ENCODE measurements at places on chromosomes 11 and 22.
A peak's percentile ranks its signal among the peaks of the same experiment; 100 is the strongest.

GRCh38 chr11:76625472-76626186 is 44.9 kb downstream of the LRRC32 start:
- no peak for DNase-seq

DNA sequence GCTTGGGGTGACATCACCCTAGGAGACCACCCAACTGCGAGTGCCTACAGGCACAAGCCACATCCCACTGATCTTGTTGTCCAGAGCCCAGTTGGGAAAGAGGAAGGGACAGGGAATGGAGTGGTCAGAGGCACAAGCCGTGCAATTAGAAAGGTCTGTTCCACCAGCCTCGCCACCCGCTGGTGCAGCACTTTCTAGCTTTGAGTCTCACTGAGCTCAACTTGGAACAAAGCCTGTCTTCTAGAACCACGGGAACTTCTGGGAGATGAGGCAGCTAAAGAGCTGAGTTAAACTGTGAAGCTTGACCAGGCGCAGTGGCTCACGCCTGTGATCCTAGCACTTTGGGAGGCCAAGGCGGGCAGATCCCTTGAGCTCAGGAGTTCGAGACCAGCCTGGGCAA is 29.3 kb downstream of the TPBGL start:
- no peak for DNase-seq

DNA sequence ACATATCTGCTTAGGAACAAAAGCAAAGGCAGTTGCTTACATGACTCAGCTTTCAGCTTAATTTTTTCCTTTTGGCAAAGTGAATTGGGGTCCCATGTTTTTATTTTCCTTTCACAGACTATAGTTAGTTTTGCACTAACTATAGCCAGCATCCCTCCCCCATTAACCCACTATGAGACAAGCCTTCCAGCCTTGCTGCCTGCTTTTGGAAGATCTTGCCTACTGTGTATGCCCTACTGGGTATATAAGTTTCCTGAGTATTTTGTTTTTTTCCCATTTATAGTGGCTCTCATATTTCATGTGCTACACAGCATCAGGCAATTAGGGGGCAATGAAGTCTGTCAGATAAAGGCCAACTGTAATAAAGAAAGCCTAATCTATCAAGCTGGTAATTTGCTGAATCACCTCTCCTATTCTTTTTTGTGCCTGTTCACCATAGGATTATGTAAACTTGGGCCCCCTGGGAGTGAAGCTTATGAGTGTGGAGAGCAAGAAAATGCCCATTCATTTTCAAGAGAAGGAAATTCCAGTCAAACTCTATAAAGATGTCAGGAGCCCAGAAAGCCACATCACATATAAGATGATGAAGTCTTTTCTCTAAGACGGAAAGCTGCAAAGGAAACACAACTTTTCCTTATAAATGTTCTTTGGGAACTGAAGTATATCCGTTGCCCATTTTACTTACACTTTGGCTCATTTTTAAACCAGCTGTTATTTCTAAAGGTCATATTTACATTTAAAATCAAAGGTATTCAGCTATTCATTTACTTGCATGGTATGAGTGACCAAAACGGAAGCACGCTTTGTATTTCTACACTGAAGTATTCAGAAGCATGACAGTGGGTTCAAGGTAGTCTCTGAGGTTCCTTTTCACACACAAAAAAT is 64.0 kb downstream of the CCDC83 start:
- DNase-seq, result peak; percentile 51

DNA sequence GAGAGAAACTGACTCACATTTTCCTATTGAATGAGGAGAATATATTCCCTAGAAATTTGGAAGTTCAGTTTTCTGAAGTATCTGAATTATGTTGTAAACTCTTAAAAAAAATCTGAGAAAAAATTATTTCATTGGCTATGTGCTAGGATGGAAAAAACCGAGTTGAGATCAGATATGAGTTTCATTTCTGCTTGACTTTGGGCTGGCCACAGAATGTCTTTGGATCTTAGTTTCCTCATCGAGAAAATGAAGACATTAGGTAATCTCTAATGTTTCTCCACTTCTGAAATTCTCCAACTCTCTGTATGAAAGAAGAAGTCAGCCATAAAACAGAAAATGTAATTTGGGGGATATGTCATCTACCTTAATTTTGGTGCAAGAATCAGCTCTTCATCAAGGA is 28.8 kb downstream of the SLN start:
- no peak for DNase-seq

DNA sequence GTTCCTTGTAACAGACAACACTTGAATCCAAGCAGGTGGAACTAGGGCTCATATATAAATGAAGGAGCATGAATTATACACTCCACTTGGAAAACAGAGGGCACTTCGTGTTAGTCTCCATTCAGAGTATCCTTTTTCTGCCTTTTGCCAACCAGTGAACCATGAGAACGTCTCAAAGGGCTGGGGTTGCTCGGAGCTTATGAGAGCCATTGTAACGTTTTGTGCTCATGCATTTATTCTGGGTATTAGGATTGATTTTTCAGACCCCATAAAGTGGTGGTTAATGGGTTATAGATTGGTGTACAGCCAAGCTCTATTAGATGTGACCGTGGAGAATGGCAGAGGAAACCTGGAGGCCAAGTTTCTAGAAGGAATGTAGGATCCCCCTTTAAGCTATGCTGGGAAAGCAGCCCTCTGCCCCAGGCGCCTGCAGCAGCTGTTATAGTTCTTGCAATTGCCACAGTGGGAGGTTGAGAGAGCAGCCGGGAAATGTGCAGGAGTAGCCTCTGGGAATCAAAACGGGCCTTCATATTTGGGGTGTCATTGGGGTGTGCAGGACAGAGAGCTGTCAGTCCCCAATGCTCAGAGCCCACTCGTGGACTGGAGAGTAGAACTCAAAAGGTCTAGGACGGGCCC is 54.6 kb upstream of the ASPHD2 start:
- no peak for DNase-seq

GRCh38 chr11:134438542-134439537 is 26.8 kb upstream of the B3GAT1 start:
- no peak for DNase-seq

DNA sequence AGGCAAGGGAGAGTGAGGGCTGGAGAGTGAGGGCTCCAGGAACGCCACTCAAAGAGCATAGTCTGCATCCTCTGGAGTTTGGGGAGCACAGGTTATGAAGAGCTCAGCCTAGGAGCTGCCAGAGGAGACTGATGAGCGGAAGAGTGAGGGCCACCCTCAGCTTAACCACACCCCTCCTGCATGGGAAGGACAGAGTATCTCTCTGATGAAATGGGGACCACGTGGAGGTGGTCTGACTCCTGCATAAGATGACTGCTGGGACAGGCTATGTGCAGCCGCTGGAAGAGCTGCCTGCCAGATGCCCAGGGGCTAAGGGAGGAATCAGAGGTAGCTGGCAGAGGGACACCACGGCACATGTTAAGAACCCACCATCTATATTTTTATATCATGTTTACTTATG is 162.9 kb upstream of the POU2AF2 start:
- no peak for DNase-seq

DNA sequence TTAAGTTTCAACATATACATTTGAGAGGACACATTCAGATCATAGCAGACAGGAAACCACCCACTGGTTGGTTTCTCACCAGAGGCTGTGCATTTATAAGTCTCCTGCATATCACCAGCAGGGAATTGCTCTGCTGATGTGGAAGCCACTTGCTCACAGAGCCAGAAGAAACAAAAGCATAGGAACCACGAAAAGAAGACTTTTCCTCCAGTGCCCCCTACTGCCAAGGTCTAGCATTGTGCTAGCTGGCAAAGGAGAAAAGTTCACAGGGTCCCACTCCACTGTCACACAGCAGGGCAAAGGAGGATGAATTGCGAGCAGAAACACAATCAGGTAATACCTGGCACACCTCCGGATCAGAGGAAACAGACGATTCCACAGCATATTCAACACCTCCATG is 28.9 kb upstream of the ISX start:
- DNase-seq, result no peak

- DNase-seq, result peak; percentile 93
Observed at GRCh38 chr11:131910523-131911387, 540.3 kb downstream of the NTM start.

DNA sequence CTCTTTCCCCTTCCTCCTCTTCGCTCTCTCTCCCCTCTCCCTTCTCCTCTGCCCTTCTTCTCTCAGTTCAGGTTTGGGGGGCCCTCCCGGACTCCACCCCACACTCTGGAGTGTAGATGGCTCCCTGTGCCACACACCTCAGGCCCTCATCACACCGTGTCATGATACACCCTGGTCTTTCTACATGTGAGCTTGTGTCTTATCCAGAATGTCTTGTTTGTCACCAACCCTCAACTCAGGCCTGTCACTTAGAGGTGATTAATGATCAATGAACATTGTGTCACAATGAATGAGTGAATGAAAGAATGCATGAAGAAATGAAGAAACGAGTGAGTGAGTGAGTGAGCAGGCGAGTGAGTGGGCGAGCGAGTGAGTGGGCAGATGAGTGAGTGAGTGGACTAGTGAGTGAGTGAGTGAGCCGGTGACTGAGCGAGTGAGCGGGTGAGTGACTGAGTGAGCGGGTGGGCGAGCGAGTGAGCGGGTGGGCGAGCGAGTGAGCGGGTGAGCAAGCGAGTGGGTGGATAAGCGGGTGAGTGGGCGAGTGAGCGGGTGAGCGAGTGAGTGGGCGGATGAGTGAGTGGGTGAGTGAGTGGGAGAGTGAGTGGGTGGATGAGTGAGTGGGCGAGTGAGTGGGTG is 33.8 kb downstream of the CAPN1 start:
- no peak for DNase-seq

DNA sequence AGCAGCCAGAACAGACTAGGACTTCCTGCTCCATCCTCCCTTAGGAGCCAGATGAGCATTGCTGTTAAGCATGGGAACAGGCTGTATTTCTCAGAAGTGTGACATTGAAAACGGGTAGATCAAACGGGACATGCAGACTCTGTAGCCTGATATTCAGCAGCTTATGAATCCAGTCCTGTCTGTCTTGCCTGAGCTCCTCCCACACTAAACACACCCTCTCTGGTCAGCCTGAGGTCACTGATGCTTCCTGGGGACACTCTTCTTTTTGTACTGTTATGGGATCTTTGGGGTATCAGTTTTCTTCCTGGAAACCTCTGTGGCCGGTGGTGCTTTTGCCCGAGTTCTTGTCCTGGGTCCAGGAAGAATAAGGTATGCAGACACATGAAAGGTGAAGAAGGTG is 35.8 kb downstream of the C11orf91 start:
- no peak for DNase-seq

- DNase-seq, result no peak
Observed at GRCh38 chr22:45318558-45319323, 9.0 kb downstream of the FAM118A start.
